ENCODE measurements at places on chromosomes 3 and 15.

DNA sequence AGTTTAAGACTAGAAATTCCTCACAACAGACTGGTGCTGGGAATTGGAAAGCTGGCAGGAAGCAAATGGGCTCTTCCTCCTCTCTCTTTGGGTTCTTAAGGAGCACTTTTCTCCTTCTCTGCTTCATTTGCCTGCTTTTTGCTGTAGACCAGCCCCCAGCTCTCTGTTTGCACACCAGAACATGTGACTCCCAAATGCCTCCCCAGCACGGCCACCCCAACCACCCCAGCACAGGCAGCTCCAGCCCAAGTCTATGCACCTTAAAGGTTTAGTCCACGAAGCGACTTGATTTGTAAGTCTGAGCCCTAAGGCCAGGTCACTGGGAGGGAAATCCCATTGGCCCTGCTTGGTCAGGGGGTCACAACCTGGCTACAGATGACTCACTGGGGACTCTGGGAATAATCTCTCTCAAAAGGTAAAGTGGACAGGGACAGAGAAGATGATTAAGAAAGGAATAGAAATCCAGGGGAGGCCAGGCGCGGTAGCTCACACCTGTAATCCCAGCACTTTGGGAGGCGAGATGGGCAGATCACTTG is 377.8 kb upstream of the PROK2 start:
- no peak for DNase-seq

- no peak for DNase-seq
Observed at GRCh38 chr3:143269741-143270140, 150.2 kb downstream of the CHST2 start.

DNA sequence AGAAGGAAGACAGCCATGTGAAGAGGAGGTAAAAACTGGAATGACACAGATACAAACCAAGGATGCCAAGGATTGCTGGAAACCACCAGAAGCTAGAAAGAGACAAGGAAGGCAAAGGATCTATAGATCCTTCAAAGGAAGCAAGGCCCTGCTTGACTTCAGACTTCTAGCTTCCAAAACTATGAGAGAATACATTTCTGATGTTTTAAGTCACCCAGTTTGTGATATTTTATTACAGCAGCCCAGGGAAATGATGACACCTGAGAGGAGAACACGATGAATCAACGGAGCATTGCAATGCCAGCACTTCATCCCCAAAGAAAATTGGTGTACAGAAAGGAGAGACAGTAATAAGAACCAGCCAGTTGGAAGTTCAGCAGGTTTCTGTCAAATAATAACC is 116.3 kb downstream of the MAGI1 start:
- DNase-seq = no peak

DNA sequence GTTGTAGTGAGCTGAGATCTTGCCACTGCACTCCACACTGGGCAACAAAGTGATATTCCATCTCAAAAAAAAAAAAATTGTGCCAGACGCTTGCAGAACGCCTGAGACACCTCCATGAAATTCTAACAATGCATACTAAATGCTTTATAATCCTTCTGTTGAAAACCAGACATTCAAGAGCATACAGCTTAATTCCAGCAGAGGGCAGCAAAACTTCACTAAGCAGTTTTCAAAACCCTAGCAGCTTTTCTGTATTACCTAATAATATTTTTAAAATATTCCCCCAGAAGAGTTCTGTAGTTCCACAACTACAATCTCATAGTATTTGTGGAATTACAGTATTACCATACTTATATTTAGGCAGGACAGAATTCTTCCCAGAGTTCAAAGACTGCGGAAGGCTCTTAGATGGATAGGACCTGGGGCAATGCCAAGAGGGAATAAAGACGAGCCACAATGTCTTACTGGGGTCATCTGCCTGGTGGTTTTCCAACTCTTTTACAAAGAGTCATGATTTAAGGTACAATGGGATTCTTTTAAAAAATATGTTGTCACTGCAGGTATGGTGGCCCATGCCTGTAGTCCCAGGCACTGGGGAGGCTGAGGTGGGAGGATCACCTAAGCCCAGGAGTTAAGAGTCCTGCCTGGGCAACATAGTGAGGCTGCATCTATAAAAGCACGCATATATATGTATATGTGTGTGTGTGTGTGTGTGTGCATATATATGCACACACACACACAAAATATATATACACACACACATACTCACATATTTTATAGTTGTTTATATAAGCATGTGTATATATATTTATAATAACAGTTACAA is 19.6 kb upstream of the TASOR start:
- DNase-seq = no peak

- DNase-seq = no peak
Observed at GRCh38 chr3:14429237-14429636, 26.8 kb downstream of the SLC6A6 start.

DNA sequence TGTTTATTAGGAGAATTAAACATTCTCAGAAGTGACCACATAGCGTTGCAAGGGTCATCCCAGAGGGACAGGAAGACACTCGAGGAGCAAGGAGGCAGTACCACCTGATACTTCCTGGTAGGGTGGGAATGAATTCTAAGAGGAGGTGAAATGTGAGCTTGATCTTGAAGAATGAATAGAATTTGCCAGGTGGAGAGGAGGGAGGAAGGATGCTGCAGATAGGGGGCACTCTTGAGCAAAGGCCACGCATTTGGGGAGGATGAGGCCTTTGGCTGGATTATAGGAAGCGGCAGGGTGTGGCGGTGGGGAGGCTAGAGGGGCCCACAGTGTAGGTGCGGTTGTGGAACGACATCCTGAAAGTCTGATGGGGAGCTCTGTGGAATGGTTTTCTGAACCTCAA is 33.5 kb downstream of the CHCHD6 start:
- DNase-seq = no peak

- DNase-seq = no peak
Observed at GRCh38 chr15:78362716-78363380, 22.7 kb downstream of the CRABP1 start.

DNA sequence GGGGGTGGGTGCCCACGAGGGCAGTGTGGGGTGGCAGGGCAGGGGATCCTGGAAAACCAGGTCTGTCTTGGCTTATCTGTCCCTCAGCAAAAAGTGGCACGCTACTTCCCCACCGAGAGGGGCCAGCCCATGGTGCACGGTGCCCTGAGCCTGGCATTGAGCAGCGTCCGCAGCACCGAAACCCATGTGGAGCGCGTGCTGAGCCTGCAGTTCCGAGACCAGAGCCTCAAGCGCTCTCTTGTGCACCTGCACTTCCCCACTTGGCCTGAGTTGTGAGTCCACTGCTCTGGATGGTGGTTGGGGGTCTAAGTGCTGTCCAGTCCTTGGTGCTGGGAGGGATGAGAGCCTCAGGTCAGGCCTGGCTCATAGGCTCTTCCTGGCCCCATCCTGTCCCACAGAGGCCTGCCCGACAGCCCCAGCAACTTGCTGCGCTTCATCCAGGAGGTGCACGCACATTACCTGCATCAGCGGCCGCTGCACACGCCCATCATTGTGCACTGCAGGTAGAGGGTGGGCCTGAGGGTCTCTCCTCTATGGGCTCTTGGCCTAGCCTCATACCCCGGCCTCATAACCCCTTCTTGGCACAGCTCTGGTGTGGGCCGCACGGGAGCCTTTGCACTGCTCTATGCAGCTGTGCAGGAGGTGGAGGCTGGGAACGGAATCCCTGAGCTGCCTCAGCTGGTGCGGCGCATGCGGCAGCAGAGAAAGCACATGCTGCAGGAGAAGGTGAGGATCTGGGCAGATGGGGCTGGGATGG is 31.1 kb downstream of the PTPN23 start:
- DNase-seq = no peak

GRCh38 chr15:91938136-91938535 is 84.6 kb downstream of the SLCO3A1 start:
- DNase-seq = no peak

GRCh38 chr3:31922962-31923361 is 58.1 kb downstream of the OSBPL10 start:
- no peak for DNase-seq

DNA sequence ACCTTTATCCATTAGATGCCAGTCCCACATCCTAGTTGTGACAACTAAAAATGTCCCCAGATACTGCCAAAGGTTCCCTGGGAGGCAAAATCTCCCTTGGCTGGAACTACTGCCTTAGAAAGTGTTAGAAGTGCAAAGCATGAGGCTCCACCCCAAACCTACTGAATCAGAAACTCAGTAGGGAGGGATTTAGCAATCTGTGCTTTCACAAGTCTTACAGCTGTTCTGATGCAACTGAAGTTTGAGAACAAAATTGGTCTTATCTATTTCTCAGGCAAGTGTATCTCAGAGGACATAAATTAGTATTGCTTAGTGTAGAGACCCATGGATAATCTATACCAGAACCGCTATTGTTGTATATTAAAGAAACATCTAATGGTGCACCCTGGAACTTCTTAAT is 70.2 kb downstream of the CLDN1 start:
- DNase-seq = no peak

- no peak for DNase-seq
Observed at GRCh38 chr3:97510795-97511194, 253.8 kb upstream of the ARL6 start.

- no peak for DNase-seq
Observed at GRCh38 chr15:25728816-25729215, 134.3 kb downstream of the ATP10A start.

DNA sequence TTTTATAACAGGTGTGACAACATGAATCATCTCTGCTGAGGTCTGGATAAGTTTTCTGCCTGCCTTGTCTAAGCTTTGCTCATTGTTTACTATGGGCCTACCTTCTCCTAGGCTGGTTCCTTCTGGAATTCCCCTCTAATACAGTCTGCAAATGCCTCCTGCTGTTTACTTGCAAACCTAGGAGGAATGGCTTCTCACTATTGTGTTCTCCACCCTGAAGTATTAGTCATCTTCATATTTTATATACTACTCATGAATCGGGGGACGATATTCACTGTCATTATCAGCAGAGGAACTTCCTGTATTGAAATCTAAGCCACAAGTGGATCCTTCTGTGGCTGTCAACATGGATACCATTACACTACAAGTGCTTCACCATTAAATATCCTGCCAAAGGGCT is 154.8 kb downstream of the PLCL2 start:
- no peak for DNase-seq

DNA sequence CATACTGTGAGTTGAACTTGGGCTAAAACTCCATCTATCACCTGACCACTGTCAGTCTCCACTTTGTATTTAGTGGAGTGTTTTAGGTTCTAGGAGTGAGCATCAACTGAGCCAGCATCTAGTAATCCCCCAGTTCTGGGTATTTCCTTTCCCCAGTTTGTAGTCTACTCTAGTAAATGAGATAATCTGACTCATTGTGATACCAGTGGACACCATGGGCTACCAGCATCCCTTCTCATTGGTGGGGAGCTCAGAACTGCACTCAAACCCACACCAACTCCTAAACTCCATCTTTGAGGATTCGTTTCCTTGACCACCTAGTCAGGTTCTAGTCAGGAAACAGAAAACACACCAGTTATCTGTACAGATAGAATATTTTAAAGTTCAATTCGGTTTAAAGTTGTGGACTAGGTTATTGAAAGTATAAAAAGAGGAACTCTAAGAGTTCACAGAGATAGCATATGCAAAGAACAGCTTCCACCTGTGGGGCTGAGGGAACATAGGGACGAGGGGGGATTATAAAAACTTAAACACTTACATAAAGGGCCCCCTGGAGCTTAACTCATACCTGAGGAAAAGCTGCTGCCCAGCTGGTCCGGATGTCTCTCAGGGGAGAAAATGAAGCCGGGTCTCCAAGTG is 36.0 kb downstream of the LEO1 start:
- DNase-seq = no peak

DNA sequence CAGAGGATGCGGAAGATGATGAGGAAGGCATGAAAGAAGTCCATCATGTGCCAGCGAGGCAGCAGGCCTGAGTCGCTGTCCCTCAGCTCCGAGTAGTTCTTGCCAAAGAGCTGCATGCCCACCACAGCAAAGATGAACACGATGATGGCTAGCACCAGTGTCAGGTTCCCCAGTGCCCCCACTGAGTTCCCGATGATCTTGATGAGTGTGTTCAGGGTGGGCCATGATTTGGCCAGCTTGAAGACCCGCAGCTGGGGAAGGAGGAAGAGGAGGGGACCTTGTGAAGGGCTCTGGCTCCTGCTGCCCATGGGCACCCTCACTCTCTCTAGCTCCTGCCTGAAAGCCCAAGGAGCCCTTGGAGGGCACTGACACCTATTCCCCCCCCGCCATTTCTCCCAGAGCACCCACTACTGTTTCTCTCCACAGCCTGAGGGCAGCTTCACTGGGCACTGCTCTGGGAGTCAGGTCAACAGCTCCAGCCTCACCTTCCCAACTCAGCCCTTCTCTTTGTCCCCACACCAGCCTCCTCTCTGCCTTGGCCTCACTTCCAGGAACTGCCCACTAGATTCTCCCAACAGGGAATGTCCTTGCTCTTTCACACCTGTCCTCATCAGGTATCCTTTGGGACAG is 63.6 kb downstream of the SCN5A start:
- DNase-seq = no peak

GRCh38 chr3:180383332-180384020 is 218.5 kb upstream of the TTC14 start:
- no peak for DNase-seq

DNA sequence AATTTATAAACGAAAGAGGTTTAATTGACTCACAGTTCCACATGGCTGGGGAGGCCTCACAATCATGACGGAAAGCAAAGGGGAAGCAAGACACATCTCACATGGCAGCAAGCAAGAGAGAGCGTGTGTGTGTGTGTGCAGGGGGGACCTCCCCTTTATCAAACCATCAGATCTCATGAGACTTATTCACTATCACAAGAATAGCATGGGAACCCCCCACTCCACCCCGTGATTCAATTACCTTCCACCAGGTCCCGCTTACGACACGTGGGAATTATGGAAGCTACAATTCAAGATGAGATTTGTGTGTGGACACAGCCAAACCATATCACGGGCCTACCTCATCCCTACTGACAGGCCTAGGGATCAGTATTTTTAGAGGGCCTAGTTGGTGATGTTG is 3.1 kb upstream of the EPHB1 start:
- peak; percentile 25 for DNase-seq

- no peak for DNase-seq
Observed at GRCh38 chr15:88243895-88244787, 12.4 kb downstream of the NTRK3 start.

- no peak for DNase-seq
Observed at GRCh38 chr3:194136519-194137007, 615 bp downstream of the HES1 start.

- DNase-seq = no peak
Observed at GRCh38 chr15:64566629-64567427, 106.5 kb downstream of the ZNF609 start.

- no peak for DNase-seq
Observed at GRCh38 chr3:98920166-98920565, 18.7 kb upstream of the DCBLD2 start.
